Fibroblast of skin of left quadriceps (primary cell): ENCODE measurements at places on chromosomes 13 and 19.
A peak's percentile ranks its signal among the peaks of the same experiment; 100 is the strongest.

DNA sequence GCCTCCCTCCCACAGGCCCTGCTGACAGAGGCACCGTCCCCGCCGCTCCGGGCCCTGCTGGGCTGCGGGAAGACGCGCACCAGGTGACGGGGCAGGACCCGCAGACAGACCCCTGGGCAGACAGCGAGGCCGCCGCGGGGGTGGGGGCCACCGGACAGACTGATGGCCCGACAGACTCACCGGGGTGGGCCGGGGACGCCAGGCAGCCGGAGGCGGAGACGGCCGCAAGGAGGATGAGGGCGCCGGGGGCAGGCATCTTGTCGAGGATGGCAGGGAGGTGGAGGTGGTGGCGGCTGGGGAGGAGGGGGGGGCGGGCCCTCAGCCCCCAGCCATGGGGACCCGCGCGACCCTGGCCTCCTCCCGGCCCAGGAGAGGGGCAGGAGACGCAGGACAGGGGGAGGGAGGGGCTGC is 309 bp downstream of the LMTK3 start:
- DNase-seq = no peak

DNA sequence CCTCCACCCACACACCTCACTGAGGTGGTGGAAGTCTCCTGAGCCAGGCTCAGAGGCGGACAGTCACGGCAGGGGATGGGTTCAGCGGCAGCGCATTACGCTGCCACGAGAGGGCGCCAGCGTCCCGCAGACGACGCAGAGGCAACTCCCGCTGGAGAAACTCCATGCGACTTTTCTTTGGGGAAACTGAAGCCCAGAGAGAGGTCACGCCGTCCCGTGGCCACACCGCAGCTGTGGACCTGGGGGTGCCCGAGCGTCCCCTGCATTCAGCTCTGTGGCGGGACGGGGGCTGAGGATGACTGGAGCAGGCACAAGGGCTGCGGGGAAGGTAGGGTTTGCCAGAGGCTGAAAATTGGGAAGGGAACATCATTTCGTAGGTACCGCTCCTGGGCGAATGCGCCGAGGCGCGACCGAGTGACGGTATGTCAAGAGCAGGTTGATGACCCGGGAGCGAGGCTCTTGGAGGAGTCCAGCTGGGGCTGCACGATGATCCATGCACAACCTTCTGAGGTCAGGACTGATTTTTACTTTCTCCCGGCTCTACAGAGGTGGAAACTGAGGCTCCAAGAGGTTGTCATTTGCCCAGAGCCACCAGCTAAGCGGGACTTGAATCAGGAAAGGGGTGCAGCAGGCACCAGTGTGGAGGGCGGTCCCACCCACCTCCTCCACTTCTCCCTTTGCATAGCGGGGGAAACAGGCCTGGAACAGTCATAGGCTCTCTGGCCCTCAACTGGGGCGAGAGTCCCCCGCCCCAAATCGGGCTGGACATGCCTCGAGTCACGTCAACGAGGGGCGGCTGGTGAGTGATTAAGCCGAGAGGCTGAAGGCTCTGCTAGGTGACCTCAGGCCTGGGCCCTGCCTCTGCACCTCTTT is 690 bp upstream of the ARRDC2 start:
- no peak for DNase-seq

GRCh38 chr19:48249502-48250014 is 6.2 kb downstream of the CARD8 start:
- DNase-seq = no peak

DNA sequence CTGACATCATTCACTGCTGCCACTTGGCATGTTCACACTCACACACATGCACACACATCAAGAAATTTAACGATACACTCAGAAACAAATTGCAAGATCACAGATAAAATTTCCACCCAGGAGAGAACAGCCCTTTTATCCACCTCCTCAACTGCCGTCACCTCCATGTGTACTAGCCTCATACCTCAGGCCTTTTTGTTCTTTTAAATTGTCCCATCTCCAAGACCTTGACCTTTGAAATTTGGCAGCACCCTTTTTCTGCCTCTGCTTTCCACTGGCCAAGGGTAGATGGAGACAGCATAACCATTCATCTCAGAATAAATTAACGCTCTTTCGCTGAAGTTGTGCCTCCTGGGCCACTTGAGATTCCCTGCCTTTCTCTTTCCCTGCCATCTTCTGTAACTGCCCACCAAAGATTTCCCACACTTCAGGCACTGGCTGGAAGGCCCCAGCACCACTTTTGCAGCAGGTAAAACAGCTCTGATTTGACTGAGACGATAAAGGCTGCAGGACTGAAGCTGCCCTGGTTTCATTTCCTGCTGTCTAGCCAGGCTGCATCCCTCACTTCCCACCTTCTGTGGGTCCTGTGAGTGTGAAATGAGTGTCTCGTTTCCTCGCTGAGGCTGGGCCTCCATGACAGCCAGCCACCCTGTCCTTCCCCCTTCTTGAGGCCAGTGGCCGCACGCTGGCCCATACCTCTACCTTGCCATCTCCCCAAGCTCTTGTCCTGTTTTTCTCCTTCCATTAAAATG is 39.3 kb downstream of the MBNL2 start:
- no peak for DNase-seq

GRCh38 chr19:16062789-16063188 is 13.5 kb upstream of the TPM4 start:
- no peak for DNase-seq

DNA sequence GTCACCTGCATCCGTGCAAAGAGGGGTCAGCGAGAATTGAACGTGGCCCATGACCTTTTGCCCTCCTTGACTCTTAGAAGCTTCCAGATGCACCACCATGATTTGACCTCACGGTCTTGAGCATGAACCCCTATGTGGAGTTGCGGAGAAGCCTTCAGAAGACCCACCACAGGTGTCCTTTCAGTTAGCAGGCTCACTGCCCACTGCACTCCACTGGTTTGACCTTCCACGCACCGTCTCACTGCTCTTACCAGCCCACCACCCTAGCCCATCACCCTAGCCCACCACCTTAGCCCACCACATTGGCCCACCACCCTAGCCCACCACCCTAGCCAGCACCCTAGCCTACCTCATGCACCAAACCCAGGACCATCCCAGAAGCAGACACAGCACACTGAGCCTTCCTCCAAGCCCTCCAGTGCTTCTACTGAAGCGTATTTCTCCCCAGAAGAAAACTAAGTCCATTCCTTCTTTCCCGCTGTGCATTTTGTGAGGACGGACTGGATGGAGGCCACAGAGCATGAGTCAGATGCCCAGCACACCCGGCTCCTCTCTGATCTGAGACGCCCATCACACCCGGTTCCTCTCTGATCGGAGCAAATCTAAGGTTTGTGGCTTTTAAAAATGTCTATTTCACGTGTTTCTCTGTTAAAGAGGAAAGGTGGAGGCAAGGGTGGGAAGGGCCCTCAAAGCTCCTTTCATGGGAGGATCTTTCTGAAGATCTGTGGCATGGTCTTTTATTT is 45.8 kb downstream of the SOX1 start:
- DNase-seq = no peak

- no peak for DNase-seq
Observed at GRCh38 chr19:13017306-13018034, 22.2 kb downstream of the NFIX start.

DNA sequence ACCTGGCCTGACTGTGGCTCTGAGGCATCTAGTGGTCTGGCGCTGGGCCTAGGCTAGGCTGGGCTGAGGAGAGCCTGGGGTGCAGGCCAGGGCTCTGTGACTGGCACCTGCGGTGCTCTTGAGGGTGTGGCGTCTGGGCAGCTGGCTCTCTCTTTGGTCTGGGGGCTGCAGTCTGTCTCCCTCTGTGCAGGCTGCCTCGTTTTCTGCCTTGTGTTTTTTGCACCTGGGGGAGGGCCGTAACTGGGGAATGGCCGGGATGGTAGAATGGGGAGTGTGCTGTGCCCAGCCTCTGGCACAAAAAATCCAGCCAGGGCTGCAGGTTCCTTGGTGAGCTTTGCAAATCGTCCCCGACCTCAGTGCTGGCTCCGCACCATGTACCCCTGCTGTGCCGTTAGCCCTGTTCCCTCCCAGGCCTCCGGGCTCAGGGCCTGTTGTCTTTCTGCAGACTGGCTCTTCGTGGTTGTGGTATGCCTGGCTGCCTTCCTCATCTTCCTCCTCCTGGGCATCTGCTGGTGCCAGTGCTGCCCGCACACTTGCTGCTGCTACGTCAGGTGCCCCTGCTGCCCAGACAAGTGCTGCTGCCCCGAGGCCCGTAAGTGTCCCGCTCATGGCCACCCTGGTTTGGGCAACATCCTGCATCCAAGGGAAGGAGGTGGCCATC is 6.5 kb upstream of the USF2 start:
- DNase-seq = no peak

- DNase-seq = peak; percentile 50
Observed at GRCh38 chr13:80338781-80339562, 2.0 kb downstream of the SPRY2 start.

- DNase-seq = no peak
Observed at GRCh38 chr19:48466561-48467325, 2.4 kb upstream of the CYTH2 start.

GRCh38 chr13:46339035-46339666 is 47.9 kb downstream of the RUBCNL start:
- peak; percentile 72 for DNase-seq

DNA sequence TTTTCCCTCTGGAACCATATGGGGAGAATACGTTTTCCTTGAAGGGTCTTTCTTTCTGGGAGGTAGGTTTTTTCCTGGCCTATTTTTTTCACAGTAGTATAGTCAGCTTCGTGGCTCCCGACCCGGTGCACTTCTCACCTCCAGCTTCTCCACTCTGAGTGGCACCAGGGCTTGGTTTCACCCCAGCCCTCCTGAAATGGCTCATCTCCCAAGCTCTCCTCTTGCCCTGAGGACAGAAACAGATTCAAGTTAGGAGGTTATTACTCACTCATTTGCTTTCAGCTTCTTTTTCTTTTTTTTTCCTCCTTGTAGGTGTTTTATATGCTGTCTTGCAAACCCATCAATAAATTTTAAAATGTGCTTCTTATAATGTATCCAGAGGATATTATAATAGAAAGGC is 199.3 kb downstream of the RFC3 start:
- DNase-seq = no peak

DNA sequence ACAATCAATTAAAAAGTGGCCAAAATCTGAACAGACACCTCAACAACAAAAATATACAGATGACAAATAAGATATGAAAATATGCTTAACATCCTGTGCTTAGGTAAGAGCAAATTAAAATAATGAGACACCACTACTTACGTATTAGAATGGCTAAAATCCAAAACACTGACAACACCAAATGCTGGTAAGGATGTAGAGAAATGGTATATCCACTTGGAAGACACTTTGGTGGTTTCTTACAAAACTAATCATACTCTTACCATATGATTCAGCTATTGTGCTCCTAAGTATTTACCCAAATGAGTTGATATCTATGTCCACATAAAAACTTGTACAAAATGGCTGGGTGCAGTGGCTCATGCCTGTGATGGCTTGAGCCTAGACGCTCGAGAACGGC is 51.7 kb upstream of the ZNF599 start:
- no peak for DNase-seq

DNA sequence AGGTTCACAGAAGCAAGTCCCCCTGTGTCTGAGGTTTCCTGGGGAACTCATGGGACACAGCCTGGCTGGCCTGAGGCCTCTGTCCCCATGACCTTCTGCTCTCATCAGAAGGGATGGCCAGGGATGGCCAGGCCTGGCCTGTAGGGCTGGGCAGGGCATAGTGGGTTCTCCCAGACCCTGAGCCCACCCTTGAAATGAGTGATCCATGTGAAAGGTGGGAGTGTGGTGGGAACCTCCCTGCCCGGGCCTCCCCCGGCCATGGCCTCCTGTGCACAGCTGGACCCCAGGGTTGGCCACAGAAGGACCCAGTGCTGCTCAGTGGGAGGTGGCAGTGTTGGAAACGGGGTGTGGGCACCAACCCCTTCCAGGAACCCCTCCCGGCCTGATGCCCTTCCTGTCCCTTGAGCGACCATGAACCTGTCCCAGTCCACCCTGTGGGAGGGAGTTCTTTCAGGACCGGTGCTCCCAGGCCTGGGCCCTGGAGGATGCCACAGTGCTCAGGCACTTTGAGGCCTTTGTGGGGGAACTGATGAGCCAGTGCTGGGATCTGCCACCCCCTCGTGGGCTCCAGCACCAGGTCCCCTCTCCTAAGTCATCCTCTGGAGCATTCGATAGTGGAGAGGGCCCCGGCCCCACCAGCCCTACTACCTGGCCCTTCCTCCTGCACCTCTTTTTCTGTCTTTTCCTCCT is 15.5 kb upstream of the ZNF14 start:
- DNase-seq = no peak

DNA sequence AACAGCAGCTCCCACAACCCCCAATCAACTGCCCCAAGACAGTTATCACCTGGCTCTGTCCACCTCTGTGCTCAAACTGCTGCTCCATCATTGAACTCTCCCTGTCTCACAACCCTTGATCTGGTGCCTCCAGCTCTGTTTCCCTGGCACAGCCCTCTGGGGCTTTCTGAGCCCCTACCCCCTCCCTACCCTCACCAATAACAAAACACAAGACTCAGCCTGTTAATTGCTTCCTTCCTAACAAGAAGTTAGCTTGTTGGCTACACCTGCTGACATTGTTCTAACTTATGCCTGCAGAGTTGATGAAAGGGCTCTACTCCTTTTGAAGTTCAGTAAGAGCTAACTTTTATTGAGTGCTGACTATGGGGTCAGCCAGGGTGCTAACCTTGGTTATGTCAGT is 99.4 kb upstream of the FNDC3A start:
- DNase-seq = no peak

- DNase-seq = no peak
Observed at GRCh38 chr13:97885641-97886040, 67.8 kb upstream of the IPO5 start.
